CD4-positive, alpha-beta T cell treated with Interleukin-1 beta for 1 hour (primary cell): ENCODE measurements at places on chromosomes 6 and 20.

DNA sequence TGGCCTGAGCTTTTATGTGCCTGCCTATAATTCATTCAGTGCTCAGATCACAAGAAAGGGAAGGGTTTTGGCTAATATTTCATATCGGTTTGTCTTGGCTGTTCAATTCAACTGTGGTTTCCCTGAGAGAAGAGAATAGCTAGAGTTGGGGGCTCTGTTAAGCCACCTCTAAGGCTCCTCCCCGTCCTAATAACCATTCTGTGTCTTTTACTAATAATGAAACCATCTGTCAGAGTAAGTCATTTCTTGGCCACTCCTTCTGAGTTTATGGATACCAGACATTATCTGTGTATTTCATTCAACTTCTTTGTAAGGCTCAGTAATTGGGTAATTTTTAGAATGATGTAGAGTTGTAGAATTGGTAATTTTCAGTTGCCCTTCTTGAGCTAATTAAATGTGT, 5.2 kb downstream of the STX11 start:
- DNase-seq = no peak

- no peak for DNase-seq
These were observed 104.9 kb downstream of the GJA10 start for GRCh38 chr6:89999154-89999553.

DNA sequence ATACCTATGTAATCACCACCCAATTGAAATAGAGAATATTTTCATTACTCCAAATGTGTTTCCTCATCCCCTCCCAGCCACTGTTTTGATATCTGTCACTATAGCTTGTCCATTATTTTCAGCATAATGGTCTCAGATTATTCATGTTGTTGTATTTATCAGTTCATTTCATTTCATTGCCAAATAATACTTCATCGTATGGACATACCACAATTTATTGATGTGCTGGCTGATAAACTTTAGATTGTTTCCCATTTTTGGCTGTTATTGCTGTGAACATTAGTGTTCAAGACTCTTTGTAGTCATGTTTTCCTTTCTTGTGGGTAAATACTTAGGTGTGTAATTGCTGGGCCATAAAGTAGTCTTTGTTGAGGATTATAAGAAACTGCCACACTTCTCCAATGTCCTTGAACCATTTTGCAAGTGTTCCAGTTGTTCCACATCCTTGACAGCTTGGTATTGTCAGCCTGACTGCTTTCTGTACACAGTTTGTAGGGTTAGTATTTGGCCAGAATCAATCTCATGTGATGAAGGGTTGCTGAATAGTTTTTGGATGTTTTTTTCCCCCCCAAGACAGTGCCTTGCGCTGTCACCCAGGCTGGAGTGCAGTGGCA, 44.3 kb downstream of the JARID2 start:
- DNase-seq = no peak

GRCh38 chr6:135540207-135540840, 42.8 kb upstream of the AHI1 start:
- DNase-seq = no peak

- DNase-seq = no peak
These were observed 44.9 kb downstream of the SNAI1 start for GRCh38 chr20:50027611-50028105.

DNA sequence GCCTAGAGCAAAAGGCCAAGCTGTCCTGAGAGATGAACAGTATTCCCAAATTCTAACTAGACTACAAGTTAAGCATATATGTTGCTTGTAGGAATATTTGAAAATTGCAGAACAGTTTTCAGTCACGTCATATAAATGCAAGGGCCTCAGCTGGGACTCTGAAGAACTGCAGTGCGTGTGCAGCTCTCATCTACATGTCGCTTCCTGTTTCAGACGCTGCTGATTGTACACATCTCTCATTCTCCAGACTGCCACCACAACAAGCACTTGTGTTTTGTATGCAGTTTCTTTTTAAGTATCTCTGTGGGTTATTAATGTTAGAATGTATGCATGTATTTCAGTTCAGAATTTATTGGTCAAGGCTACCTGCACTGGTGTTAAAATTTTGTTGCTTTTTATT, 119.7 kb downstream of the MAP3K4 start:
- peak; percentile 23 for DNase-seq
